ENCODE measurements at places on chromosomes 5 and 9.

DNA sequence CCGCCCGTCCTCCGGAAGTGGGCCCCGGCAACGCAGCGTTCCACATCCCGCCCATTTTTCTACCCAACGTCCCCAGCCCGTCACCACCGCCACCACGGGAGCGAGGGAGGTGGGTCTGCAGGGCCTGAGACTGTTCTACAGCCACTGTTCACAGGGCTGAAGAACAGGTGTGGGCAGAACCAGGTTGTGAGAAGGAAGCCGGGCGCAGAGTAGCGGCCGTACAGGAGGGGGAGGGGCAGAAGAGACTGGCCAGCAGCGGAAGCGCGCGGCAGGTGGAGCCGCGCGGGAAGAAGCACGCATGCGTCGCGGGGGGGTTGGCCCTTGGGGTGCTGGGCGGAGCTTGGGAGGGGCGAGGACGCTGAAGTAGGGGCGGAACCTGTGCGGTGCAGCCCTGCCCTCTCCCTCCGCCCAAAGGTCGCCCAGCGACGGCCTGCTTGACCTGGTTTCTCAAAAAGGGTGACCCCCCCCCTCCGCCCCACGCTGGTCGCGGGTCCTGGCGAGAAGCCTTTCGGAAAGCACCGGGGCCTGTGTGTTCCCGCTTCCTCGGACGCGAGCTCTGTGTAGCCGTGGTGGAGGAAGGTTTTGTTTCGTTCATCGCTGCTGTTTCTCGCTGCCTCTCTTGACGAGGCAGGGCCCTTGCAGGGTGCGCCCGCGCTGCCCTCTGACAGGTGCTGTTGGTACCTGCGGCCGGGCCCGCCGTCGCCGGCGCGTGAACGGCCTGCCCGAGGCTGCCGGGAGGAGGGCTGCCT lies 7.8 kb upstream of the MGAT1 start:
- peak; percentile 73 for DNase-seq

GRCh38 chr9:133103183-133103986 lies 17.7 kb downstream of the RALGDS start:
- no peak for DNase-seq

- no peak for DNase-seq
Observed at GRCh38 chr5:78591972-78592700, 56.4 kb downstream of the LHFPL2 start.

GRCh38 chr5:28014779-28015178 lies 976.4 kb upstream of the CDH9 start:
- no peak for DNase-seq

- DNase-seq, result no peak
Observed at GRCh38 chr5:3217771-3218495, 377.7 kb upstream of the IRX1 start.

DNA sequence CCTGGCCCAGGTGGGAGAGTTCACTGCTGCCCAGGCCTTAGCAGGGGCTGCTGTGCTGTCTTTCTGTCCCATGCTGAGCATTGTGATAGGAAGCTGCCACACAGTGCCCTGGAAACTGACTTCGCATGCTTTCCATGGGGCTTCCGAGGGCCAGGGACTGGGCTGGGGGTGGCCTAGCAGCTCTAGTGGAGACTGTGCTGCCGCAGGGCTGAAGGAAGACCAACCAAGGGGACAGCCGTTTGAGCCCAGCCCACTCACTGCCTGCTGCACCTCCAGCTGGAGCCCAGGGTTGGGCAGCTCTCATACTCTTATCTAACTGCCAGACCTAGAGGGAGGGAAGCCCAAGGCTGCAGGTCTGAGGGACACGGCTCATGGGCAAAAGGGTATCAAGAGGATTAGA lies 79.2 kb downstream of the RGS3 start:
- no peak for DNase-seq

DNA sequence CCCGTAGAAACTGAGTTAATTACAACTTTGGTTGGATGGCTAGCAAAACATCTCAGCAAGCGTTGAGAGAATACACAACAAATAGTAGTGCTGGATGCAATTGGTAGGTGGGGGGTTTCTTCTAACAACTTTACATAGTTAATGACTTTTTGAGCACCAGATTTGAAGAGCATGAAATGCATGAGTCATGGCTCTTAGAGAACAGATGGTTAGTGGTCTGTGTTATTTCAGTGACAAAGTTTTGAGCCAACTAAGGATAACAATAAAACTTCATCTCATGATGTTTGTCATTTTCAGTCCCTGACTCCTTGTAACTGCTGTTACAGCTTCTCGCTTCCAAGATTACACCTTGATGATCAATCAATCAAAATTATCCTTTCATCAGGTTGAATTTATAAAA lies 399.0 kb upstream of the BRINP1 start:
- no peak for DNase-seq

GRCh38 chr5:142924135-142924883 lies 154.1 kb downstream of the ARHGAP26 start:
- DNase-seq, result no peak

- no peak for DNase-seq
Observed at GRCh38 chr5:35442885-35443639, 174.6 kb upstream of the SPEF2 start.

DNA sequence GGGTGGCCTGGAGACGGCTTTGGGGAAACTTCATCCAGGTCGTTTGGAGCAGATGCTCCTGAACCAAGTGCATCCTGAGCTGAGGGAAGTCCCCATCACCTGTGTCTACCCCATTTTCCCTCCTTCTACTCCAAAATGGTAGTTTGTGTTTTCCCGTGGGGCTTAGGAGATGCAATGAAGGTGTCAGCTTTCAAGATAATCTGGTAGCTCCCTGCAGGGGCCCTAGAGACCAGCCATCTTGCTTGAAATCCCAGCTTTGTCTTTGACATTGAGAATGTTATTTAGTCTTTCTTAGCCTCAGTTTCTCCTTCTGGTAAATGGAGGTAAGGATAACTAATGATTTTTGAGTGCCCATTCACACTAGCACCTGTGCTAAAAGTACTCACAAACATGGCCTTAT lies 77.4 kb downstream of the WWC1 start:
- DNase-seq, result no peak

DNA sequence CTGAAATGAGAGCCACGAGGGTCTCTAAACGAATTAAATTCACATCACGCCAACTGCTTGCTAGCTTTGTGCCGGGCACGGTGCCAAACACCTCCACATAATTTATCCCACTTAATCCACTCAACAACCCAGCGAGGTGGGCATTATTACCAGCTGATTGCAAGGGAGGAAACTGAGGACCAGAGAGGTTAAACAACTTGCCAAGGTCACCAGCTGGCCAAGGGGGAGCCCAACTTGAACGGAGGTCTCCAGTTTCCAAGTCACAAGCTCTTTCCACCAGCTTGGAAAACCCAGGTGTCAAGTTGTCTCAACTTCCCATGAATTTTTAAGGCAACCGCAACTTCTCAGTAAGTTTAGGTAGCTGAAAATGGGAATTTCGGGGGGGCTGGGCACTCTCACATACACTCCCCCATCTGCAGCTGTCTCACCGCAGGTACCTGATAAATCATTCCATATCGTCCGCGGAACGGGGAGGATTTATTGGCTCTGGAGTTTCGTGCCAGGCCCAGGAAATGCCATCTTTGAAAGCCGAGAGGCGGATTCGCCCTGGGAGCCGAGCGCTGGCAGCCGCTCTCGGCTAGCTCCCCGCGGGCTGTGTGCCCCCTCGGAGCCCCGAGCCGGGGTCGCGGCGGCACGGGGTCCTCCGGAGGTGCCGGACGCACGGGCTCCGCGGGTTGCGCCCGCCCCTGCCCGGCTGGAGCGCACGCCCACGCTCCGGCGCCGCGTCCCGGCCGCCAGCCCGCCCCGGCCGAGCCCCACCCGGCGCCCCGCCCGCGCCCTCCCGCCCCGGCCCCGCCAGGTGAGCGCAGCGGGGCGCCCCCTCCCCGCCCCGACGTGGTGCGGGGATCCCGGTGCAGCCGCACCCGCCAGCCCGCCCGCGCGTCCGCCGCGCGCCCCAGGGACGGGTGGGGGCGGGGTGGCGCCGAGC lies 617 bp downstream of the PTPN3 start:
- DNase-seq, result no peak

GRCh38 chr9:118209343-118209742 lies 505.1 kb downstream of the TLR4 start:
- DNase-seq, result no peak

DNA sequence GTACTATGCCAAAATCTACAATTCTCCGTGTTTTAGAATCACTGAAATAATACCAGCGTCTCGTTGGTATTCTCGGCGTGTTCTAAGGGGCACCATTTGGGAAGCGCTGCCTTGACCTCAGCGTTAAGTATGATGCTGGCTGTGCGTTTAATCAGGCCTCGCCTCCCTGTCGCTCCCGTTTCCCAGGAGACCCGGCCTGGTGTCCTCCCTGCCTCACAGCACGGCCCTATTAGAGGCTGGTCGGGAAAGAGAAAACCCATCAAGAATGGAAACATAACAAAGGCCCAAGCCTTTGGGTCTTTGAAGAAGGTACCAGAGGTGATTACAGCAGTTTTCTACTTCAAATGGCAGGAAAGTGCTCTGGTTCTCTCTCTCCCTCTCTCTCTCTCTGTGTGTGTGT lies 30.0 kb downstream of the GFPT2 start:
- DNase-seq, result no peak

Measured in astrocyte of the cerebellum (primary cell).